ENCODE measurements at places on chromosomes 6 and 20.

DNA sequence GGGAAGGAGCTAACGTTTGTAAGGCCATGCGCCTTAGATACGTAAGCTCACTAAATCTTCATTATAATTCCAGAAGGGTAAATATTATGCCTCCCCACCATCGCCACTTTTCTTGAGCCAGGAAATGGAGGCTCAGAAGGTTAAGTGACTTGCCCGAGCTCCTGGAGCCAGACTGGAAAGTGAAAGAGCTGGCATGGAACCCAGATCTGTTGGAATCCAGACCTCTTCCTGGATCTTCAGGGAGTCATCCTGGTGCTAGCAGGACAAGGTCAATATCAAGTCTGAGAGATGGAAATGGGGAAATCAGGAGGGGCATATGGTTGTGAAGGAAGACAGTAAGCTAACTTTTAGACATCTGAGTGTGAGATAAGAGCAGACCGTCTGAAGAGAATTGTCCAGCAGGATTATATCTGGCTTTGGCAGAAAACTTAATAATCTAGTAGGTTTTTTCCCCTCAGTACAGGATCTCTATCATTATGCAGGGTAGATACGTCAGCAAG lies 6.2 kb downstream of the TMEM200A start:
- no peak for DNase-seq

- DNase-seq = peak; percentile 52
Observed at GRCh38 chr6:135191508-135192255, 10.6 kb downstream of the MYB start.

DNA sequence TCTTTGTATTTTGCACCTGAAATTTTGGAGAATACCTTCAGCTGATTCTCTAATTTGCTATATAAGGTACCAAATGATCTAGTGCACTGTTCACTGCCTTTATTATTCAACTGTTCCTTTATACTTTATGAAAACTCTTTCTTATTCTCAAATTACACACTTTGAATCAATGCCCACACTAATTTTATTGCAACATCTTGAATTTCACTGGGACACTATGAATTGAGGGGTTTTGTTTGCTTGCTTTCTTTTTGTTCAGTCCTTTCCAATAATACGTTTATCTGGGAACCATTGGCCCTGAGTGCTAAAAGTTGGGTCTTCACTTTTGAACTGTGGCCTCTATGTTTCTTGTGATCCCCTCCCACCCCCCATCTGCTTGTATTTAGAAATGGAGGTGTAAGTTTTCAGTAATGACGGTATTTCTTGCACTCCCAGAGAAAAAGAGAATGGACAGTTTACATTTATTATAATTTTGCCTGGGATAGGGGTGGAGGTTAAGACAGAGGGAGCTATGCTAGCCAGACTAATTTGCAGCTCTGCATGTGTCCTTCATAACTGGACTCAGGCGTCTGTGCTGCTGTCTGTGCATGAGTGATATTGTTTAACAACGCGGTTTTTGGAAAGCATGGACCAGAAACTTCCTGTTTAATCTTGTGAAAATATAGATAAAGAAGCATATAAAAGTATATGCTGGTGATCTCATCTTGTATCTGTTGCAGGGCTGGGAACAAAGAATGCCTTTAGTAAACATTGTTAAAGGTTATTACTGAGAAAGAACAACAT lies 98.1 kb downstream of the DNAH8 start:
- no peak for DNase-seq

DNA sequence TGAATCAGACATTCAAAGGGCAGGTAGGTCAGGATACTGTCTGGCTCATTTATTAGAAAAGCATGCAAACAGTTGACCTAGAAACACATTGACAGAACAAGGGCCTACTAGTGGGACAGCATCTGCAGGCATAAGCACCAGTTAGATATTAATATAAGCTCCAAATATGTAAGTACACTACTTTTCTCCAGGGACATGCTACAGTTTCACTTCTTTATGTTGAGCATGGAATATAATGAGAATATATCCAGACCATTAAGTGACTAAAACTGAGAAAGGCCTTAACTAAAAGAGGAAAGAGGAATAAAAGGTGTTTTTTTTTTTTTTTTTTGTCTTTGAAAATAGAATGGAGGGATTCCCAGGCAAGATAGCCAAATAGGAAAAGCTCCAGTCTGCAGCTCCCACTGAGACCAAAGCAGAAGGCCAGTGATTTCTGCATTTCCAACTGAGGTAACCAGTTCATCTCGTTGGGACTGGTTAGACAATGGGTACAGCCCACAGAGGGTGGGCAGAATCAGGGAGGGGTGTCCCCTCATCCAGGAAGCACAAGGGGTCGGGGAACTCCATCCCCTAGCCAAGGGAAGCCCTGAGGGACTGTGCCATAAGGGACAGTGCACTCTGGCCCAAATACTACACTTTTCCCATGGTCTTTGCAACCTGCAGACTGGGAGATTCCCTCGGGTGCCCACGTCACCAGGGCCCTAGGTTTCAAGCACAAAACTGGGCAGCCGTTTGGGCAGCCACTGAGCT lies 251.6 kb downstream of the PHF3 start:
- DNase-seq = no peak

DNA sequence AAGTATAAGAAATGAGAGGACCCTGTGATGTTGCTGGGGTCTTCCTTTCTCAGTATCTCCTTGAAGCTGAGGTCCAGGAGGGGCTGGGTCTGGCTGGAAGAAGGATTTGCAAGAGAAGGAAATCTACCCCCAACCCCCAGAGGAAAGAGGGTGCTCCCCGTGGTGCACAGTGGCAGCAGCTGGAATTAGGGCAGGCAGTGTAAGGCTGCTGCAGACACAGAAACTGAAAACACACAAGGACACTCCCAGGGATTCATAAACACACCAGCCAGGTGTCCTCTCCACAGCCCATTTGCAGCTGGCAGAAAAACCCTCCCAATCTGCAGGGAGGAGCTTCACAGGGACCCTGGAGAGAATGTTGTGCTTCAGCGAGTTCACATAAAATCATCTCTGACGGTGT lies 297.2 kb downstream of the CDH26 start:
- no peak for DNase-seq

DNA sequence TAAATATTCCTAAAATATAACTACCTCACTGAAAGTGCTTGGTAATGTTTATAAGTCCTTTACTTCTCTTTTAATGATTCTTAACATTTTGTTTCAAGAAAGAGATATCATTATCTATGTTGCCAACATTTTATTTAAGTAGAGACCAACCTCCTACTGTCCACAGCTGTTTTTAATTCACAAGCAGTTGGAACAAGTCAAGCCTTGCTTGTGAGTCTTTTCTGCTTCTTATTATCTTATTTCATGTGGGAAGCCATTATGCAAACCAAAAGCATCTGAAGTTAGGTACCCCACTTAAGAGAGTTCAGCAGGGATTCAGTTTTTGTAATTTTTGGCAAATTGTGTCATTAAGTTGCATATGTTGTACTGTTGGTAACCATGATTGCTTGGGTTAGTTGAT lies 1714.5 kb downstream of the GRIK2 start:
- DNase-seq = no peak

DNA sequence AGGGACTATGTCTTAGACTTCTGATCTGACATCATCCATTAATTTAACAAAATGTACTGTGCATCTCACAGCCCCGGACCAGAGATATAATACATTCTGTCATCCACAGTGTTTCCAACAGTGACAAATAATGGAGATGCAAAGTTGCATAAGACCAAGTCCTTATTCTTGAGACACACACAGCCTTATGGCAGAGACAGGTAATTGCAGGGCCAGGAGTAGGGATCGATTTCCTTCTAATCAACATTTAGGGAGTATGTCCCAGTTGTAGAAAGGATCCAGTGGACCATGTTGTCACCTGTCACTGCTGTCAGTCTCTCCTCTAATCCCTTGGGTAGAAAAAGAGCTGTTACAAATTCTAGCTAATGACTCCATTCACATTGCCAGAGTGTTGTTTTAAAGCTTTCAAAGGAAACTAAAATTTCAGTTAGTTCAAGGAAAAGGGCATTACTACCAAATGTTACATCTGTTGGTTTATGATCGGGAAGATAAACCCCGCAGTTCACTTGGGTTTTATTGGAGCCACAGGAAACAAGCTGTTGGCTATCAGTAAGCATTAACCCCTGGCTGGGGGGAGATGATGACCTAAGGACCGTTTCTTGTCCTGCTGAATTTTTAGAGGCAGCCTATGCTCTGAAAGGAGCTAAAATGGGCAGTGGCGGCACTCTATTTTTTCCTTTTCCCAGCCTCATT lies 111.4 kb upstream of the ATXN1 start:
- no peak for DNase-seq

DNA sequence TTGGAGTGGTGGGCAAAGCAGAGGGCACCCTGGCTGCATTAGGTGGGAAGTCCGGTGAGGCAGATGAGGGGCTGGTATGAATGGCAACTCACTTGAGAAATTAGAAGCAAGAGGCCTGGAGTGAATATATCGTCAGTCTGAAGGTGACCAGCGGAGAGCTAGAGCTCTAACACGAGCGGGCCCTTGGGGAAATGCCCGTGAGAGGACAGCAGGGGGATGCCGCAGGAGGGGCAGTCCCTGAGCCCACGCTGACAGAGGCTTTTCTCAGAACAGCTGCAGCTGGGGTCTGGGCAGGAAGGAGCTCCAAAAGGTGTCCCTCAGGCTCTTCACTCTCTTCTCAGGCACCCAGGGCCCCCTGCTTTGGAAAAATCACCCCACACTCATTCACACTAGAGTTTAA lies 32.0 kb upstream of the CD93 start:
- no peak for DNase-seq

- DNase-seq = no peak
Observed at GRCh38 chr6:88380083-88380482, 213.9 kb upstream of the CNR1 start.

GRCh38 chr6:21476112-21476511 lies 117.4 kb upstream of the SOX4 start:
- DNase-seq = no peak

GRCh38 chr6:98484696-98485095 lies 349.7 kb upstream of the POU3F2 start:
- no peak for DNase-seq

GRCh38 chr6:166435574-166435973 lies 52.8 kb upstream of the MPC1 start:
- peak; percentile 85 for DNase-seq

GRCh38 chr6:16769131-16769985 lies 8.1 kb upstream of the ATXN1 start:
- DNase-seq = peak; percentile 62

- DNase-seq = no peak
Observed at GRCh38 chr20:55424968-55425367, 580.4 kb downstream of the CBLN4 start.

- DNase-seq = no peak
Observed at GRCh38 chr6:1703091-1703855, 93.6 kb downstream of the FOXC1 start.

GRCh38 chr6:75023634-75024033 lies 182.2 kb downstream of the COL12A1 start:
- DNase-seq = no peak

Data from GDM1 (cell line).